ENCODE measurements at places on chromosomes 3 and 15. TPM values are rescaled to one million over a fixed set of nuclear protein-coding genes. Genes with fewer than 3 reads are reported as not detected.

- no peak for DNase-seq
Measured at GRCh38 chr3:140859592-140860336, 81.9 kb upstream of the SLC25A36 start.

DNA sequence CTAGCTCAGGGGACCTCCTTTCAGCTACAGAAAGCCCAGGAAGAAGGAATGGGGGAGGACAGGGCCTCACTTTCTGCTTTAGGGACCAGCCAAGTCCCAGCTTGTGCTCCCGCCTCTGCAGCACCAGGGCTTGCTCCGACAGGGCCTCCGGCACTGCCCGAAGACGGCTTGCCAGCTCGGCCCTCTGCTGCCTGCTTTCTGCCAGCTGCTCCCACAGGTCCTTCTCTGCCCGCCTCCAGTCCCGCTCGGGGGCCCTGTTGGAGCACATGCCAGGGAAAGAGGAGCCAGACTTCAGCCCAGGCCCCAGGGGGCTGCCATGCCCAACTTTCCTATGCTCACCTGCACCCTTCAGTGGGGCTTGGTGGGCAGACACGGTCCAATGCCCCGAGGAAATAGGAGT, 4.3 kb upstream of the CLK3 start:
- DNase-seq = no peak

DNA sequence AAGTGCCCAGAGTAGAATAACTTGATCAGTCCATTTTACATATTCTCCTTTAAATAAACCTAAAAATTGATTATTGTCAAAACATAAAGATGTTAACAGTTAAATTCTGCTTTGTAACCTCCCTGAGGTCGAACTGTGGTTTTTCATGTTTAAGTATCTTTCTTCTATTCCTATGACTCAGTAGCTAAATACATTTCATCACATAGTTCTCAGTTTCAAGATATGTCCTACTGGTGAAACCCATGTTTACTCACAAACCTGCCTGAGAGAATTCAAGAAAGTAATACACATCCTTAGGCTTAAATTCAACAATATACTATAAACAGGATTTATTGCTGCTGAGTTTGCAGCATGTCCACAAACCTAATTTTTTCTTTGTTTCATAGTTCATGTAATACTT, 692.9 kb downstream of the ZPLD1 start:
- no peak for DNase-seq

- no peak for DNase-seq
Measured at GRCh38 chr15:60553163-60553562, 74.2 kb upstream of the ICE2 start.

DNA sequence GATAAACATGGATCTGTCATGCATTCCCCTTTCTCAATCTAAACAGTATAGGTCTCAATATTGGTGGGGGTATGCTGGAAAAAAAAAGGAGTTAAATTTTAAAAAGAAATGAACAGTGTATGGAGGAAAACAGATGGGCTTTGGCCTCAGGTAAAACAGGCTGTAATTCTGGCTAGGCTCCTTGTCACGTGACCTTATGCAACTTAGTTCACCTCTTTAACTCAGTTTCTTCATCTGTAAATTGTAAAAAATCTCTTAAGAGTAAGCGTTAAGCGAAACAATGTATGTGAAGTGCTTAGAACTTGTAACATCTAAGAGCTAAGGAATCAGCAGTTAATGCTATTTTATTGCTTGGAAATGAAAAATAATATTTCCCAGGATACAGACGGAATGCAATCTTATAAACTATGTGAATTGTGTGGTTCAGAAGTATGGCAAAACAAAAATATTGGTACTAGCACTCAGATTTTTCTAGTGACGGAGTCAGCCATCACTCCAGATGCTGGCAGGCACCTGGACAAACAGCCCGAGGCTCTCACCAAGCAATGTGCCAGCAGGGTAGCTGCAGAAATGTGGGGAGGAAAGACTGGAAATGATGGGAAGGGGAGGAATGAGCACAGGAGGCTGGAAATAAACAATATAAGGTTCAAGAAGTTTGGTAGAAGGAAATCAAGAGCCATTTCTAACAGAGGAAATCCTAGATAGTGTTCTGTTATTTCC, 172.8 kb downstream of the USP13 start:
- no peak for DNase-seq

DNA sequence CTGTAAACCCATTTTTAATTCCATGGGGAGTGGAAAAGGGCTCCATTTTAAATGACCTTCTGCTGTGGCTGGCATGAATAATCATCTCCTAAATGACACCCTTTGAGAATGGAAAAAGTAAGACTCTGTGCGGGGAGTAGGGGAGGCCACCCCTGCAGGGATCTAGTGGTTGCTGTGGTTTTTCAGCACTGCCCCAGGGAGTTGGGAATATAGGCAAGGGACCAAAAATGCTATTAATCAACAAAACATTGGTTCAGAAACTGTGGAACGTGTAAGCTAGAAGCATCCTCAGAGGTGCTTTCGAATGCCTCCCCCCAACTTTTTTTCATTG, 30.1 kb upstream of the ADAMTS7 start:
- no peak for DNase-seq

Gene DAZL
- not detected for total RNA-seq

Gene CSK
- 31.2 TPM for total RNA-seq

- peak; percentile 55 for DNase-seq
Measured at GRCh38 chr3:100097919-100098783, 16.1 kb downstream of the FILIP1L start.

Gene ZNF80
- total RNA-seq = not detected

DNA sequence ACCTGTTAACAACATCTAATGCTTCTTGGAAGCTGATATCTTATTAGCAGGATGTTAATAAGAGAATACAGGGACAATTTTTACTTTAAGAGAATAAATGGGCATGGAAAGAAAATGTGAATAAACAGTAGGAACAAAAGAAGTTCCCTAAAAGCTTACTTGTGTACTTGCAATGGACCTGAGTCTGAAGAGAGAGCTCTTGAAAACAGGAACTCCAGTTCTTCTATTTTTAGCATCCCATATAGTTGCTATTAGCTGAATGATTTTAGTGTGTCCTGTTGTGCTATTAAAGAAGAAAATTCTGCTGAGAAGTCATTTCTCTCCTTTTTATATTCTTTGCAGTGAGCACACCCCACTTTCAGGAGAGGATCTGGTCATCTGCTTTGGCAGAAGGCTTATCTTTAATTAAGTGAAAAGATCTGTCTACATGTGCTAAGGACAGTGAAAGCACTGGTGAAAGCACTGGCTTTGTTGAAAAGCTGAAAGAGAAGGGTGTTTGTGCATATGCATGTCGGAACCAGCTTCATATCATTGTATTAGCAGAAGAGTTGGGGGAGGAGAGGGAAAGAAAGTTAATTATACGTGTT, 1.4 kb upstream of the ST3GAL6 start:
- no peak for DNase-seq

DNA sequence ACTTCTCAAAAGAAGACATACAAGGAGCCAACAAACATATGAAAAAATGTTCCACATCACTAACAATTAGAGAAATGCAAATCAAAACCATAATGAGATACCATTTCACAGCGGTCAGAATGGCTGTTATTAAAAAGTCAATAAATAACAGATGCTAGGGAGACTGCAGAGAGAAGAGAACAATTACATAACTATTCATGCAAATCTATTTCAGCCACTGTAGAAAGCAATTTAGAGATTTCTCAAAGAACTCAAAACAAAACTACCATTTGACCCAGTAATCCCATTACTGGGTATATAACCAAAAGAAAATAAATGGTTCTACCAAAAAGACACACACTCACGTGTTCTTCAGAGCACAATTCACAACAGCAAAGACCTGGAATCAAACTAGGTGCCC, 116.3 kb downstream of the VPS13C start:
- DNase-seq = no peak

Gene ALDH1A3
- total RNA-seq = 23.8 TPM

DNA sequence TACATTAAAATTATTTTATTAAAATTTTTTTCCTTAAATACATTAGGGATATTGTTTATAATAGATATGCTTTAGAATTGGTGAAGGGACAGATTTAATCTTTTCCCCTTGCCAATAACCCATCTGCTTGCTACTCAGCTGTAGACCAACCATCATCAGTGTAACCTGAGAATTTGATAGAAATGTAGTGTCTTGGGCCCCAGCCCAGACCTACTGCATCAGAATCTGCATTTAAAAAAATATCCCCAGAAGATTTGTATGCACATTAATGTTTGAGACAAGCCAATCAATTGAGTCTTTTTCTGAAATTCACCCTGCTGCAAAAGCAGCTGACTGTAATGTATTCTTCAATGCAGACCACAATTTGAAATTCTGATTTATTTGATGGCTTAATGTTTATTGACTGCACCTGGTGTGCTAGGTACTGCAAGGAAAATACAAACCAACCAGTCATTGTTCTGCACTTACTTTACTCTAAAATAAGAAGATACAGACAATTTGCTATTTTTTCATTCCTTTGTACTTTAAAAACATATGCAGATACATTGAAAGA, 190.7 kb upstream of the SGO1 start:
- no peak for DNase-seq

GRCh38 chr3:66703501-66703900, 202.7 kb upstream of the LRIG1 start:
- no peak for DNase-seq

Gene STRIT1
- total RNA-seq = 3.4 TPM

GRCh38 chr3:67790043-67790442, 135.6 kb upstream of the SUCLG2 start:
- peak; percentile 47 for DNase-seq

DNA sequence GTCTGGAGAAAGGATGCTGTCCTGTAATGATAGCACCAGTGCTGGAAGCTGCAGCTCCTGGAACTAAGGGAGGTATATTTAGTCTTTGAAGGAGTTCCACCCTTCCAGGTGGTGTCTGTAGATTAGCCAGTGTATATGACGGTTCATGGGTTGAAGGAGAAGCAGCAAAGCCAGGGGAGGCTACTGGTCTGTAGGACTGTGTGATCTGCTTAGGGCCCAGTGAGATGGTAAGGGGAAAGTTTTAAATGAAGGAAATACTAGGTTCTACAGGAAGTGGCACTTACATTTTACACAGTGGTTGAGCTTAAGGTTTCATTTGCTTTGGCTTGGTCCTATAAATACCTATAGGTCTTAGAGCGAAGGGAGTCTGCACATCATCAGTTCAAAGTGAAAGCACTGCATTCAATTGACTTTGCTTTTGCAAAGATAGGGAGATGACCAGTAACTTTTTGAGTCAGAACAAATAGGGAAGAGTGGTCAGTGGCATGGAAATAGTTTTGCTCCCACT, 5.6 kb downstream of the SLC25A38 start:
- no peak for DNase-seq

- no peak for DNase-seq
Measured at GRCh38 chr15:73891328-73892315, 18.3 kb downstream of the TBC1D21 start.

GRCh38 chr3:179608931-179609720, 4.5 kb downstream of the NDUFB5 start:
- no peak for DNase-seq

Gene GOLGA8S
- total RNA-seq = 0.36 TPM

- DNase-seq = no peak
Measured at GRCh38 chr15:74235962-74236361, at the start of gene CCDC33. Gene CCDC33, plus strand, starts transcription at chr15:74236326. Its CDS starts 394 bp downstream, at chr15:74236720.

- DNase-seq = no peak
Measured at GRCh38 chr3:172701751-172702150, 9.1 kb downstream of the NCEH1 start.

DNA sequence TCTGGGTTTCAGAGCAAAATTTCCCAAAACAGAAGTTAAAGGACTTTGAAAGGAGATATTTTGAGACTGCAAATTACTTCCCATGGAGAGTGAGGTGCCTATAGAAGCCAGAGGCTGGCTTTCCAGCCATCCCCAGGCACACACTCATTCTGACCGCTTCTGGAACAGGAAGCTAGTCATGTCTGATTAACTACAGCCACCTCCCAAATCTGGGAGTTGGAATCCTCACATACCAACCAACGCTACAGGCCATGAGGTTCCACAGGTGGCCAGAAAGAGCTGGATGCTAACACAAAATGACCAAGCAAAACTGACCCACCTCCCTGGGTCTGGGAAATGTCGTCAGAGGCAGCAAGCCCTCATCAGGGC, 87.2 kb downstream of the SNRK start:
- DNase-seq = no peak

DNA sequence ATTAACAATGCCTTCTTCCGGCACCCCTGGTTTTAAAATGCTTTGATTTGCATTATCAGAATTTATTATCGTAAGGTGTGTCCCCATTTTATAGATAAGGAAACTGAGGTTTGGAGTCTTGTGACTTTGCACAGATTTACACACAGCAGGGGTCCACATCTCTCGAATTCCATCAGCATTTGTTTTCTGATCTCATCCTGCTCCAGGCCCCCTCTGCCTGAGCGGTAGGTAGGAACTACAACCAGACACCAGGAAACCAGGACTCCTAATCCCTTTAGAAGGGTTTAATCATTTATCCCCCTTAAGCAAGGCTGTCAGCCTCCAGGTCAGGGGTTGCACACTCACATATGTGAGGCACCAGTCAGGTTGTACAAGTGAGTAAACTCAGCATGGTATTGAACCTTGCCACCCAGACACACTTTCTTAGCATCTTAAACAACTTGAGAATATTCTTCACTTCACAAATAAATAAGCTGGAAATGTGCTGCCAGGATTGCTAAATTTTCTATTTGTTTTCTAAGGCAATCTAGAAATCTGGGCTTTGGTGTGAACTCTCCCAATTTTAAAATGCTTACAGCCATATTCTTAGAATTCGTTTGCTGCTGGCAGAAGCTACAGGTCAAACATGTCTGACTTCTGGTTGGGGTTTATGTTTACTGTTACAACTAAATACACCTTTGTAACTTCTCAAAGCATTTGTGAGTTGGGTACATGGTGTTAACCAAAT, 31.7 kb upstream of the CMTM7 start:
- no peak for DNase-seq

Gene TTLL13
- total RNA-seq = 0.17 TPM

- DNase-seq = no peak
Measured at GRCh38 chr3:14764331-14765059, 54.3 kb upstream of the FGD5 start.

Gene CRYGS
- 0.78 TPM for total RNA-seq

- DNase-seq = no peak
Measured at GRCh38 chr15:36407647-36408046, 171.8 kb upstream of the CDIN1 start.

Gene EDC3
- 25.3 TPM for total RNA-seq

GRCh38 chr3:178059119-178059518, 477.1 kb upstream of the KCNMB2 start:
- no peak for DNase-seq

DNA sequence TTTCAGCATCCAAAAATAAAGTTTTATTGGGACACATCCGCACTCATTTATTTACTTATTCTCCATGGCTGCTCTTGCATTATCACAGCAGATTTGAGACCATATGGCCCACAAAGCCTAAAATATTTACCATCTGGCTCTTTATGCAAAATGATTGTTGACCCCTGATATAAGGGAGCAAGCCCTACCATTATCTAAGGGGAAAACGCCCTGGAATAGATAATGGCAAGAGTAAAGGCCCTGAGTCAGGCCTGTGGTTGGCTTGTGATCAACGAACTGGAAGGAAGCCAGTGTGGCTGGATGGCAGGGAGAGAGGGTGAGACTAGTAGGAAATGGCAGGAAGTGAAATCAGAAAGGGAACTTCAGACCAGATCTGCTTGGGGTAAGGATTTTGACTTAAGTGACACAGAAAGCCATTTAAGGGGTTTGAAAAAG, 24.6 kb upstream of the DMXL2 start:
- peak; percentile 45 for DNase-seq

All from adrenal gland (tissue), 19 donors.